Activated CD8-positive, alpha-beta T cell treated with anti-CD3 and anti-CD28 coated beads, Interleukin-2, amount 10 ng/mL, durations not matched to agents 7 days and 5 days (primary cell): ENCODE measurements at places on chromosomes 4 and X. TPM values are rescaled to one million over a fixed set of nuclear protein-coding genes. Genes with fewer than 3 reads are reported as not detected.

- no peak overlapping the region for H3K4me3 ChIP-seq
- H3K36me3 ChIP-seq: peaks cover 12% of the 10 kb centered on the region
- H3K4me1 ChIP-seq: no peaks in the 10 kb centered on the region
- DNase-seq: no peak
- H3K27ac ChIP-seq: no peak overlapping the region
These were observed 108.4 kb downstream of the ANTXR2 start for GRCh38 chr4:79964400-79965211.

DNA sequence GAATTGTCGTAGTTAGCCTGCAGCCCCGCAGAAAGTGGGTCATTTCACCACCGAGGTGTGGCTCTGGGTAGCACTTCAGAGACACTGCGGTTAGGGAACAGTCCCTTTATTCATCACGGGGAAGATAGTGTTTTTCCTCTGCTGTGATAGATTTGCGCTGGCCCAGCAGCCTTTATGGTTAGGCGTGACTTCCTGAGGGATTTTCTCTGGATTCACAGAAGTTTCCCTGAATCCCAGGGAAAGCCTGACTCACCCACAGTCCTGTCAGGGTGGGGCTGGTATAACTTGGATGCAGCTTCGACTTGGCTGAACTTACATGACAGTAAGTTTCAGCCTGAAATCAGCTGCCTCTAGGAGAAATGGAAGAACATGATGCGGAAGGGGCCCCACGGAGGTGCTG lies 196.3 kb upstream of the HHIP start:
- no peaks in the 10 kb centered on the region for H3K27me3 ChIP-seq
- no peak for DNase-seq
- no peak overlapping the region for H3K27ac ChIP-seq
- no peak overlapping the region for H3K4me3 ChIP-seq
- no peaks in the 10 kb centered on the region for H3K4me1 ChIP-seq

Gene GLOD5
- total RNA-seq: not detected

Gene MAGEA12
- total RNA-seq: not detected

GRCh38 chr4:163915896-163916295 lies 421.4 kb downstream of the TMA16 start:
- H3K36me3 ChIP-seq: no peaks in the 10 kb centered on the region
- no peak for DNase-seq
- no peaks in the 10 kb centered on the region for H3K27me3 ChIP-seq
- H3K4me3 ChIP-seq: no peak overlapping the region

DNA sequence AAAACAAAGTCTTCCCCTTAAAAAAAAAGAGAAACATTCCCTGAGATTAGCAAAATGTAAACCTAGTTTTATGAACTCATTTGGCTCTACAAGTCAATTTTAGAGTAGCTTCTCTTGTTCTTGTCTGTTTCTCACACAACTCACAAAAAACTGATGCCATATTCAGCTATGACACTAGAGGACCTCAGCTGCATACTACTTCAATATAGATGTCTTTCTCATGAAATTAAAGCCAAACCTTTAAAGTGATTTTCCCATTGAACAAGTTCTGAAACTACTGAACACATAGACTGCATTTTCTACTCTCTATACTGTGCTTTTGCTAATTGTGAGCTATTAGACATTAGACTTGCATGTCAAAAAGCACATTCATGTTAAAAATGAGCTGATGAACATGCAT lies 49.8 kb downstream of the TBCK start:
- no peak overlapping the region for H3K4me3 ChIP-seq
- no peaks in the 10 kb centered on the region for H3K4me1 ChIP-seq
- no peaks in the 10 kb centered on the region for H3K36me3 ChIP-seq
- no peak overlapping the region for H3K27ac ChIP-seq

GRCh38 chr4:184450743-184451535 lies 23.4 kb downstream of the IRF2 start:
- H3K4me1 ChIP-seq: peaks cover 72% of the 10 kb centered on the region
- no peaks in the 10 kb centered on the region for H3K27me3 ChIP-seq
- no peak overlapping the region for H3K27ac ChIP-seq
- H3K4me3 ChIP-seq: no peak overlapping the region
- DNase-seq: no peak

Gene AMTN
- total RNA-seq: not detected

DNA sequence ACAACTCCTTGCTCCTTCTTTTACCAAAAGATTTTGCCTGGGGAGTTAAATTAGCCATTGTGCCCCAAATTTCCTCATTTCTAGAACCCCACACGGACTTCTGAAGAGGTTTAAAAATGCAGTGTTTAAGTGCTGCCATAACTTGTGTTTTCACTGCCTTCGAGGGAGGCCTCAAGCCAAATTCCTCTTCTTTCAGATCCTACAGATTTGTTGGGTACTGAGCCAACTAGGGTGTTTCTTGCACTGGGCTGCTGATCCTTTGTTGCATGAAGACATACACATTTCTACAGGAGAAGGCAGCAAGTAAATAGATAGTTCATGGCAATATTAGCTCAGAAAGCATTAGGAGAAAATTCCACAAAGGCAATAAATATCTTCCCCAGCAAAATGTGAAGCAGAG lies 43.8 kb downstream of the GLRA2 start:
- no peak overlapping the region for H3K27ac ChIP-seq
- no peaks in the 10 kb centered on the region for H3K4me1 ChIP-seq

GRCh38 chrX:41561045-41561444 lies 113.9 kb downstream of the NYX start:
- H3K4me3 ChIP-seq: no peak overlapping the region
- DNase-seq: peak; percentile 58
